ENCODE measurements at places on chromosomes 4 and X. TPM values are rescaled to one million over a fixed set of nuclear protein-coding genes. Genes with fewer than 3 reads are reported as not detected.

XPNPEP2 gene
- total RNA-seq, result 3.5 TPM

DNA sequence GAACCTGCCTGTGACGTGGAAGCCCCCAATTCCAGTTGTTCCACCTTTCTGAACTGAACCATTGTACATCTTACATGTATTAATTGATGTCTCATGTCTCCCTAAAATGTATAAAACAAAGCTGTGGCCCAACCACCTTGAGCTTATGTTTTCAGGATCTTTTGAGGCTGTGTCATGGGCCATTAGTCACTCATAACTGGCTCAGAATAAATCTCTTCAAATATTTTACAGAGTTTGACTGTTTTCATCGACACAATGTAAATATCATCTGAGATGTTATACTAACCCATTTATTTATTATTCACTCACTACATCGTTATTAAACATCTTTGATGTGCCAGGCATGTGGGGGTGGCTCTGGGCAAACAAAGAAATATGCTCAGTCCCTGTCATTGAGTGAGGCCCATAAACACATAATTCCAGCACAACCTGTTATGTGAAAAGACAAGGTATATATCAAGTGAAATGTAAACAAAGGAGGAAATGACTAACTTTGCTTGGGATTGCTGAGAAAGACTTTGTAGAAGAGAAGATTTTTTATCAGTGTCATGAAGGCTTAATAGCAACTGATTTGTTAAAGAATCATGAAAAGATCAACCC lies 34.5 kb upstream of the PPM1K start:
- no peak for DNase-seq

- DNase-seq, result no peak
Measured at GRCh38 chrX:108582151-108582550, 142.5 kb downstream of the COL4A5 start.

DNA sequence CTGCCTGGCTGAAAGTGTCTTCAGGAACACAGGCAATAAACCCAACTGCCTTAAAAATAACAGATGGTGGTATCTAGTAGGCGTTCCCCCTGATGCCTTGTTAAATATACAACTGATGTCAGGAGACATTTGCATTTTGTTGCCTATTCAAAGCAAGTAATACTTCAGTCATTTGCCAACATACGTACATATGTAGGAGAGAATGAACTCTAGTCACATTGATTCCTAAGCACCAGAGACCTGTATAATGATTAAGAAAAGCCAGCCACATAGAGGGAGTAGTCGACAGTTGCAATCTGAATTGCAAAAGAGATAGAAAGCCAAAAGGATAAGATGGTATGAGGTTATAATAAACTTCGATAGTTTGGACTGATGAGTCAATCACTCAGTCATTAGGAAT lies 191.0 kb upstream of the EMCN start:
- no peak for DNase-seq

GRCh38 chr4:173821036-173821435 lies 291.0 kb upstream of the HAND2 start:
- no peak for DNase-seq

Measured in right atrium auricular region (tissue), 2 donors.